ENCODE measurements at places on chromosomes 16 and 17.

GRCh38 chr17:44338702-44339101 is 6.4 kb upstream of the GRN start:
- H3K4me3 ChIP-seq = no peak overlapping the region
- no peaks in the 10 kb centered on the region for H3K36me3 ChIP-seq
- no peak overlapping the region for H3K27ac ChIP-seq
- DNase-seq = no peak

GRCh38 chr16:55349867-55350266 is 25.9 kb downstream of the IRX6 start:
- no peak overlapping the region for H3K4me3 ChIP-seq
- no peak for DNase-seq
- no peak overlapping the region for H3K27ac ChIP-seq
- no peaks in the 10 kb centered on the region for H3K36me3 ChIP-seq
- H3K4me1 ChIP-seq = no peaks in the 10 kb centered on the region
- no peaks in the 10 kb centered on the region for H3K27me3 ChIP-seq

- H3K27me3 ChIP-seq = no peaks in the 10 kb centered on the region
- no peak overlapping the region for H3K4me3 ChIP-seq
- no peak for DNase-seq
Measured at GRCh38 chr17:33858682-33859081, 396.4 kb upstream of the CCL2 start.

DNA sequence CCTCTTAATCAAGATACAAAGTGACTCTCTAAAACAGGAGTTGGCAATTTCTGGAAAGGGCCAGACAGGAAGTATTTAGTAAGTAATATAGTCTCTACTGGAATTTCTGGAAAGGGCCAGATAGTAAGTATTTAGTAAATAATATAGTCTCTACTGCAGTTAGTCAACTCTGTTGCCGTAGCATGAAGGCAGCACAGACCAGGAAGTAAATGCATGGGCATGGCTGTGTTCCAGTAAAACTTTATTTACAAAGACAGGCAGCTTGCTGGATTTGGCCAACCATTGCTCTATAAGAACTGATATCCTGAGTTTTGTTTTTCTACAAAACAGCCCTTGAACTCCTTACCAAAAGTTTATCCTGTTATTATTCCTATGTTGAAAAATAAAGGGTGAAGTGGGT is 16.9 kb downstream of the LDAF1 start:
- peaks cover 22% of the 10 kb centered on the region for H3K36me3 ChIP-seq
- no peak overlapping the region for H3K4me3 ChIP-seq
- H3K27me3 ChIP-seq = no peaks in the 10 kb centered on the region
- no peaks in the 10 kb centered on the region for H3K4me1 ChIP-seq

DNA sequence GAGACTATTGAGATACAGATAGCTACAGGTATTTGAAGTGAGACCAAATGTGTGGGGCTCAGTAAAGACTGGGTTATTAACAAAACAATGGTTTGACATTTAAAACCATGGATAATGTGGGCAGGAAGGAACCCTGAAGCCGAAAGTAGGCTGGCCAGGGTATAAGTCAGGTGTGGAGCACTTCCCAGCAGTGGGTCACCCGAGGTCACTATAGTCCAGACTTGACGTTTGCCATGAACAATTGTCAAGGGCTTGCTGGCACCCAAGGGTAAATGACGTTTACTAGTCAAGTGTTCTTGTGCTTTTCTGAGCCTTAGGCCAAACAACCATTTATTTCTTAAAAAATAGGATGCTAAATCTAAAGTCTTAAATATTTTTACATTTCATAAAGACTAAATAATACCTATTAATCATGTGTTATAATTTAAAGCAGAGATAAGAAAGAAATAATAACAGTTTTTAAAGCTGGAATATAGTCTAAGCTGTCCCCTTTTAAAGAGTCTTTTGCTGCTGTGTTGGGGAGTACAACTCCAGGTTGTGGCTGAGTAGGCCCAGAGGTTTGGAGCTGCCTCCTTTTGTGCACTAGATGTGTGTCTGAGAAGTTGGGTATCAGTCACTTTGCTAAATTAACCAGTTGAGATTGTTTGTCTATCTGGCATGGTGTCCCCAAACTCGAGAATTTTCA is 15.7 kb downstream of the ALDH3A2 start:
- no peaks in the 10 kb centered on the region for H3K36me3 ChIP-seq
- H3K27ac ChIP-seq = peak overlapping the region; percentile 79
- no peak overlapping the region for H3K4me3 ChIP-seq
- peaks cover 8% of the 10 kb centered on the region for H3K4me1 ChIP-seq
- DNase-seq = no peak
